Activated CD4-positive, alpha-beta T cell treated with anti-CD3 and anti-CD28 coated beads, Interleukin-2, amount 10 ng/mL, durations not matched to agents 24 days and 14 days (primary cell): ENCODE measurements at places on chromosomes 11 and 22. TPM values are rescaled to one million over a fixed set of nuclear protein-coding genes. Genes with fewer than 3 reads are reported as not detected.

- no peak for DNase-seq
- no peak overlapping the region for H3K4me3 ChIP-seq
- no peaks in the 10 kb centered on the region for H3K36me3 ChIP-seq
- H3K27me3 ChIP-seq, result no peaks in the 10 kb centered on the region
- H3K27ac ChIP-seq, result no peak overlapping the region
Observed at GRCh38 chr22:47210112-47210657, 447.7 kb downstream of the TBC1D22A start.

DNA sequence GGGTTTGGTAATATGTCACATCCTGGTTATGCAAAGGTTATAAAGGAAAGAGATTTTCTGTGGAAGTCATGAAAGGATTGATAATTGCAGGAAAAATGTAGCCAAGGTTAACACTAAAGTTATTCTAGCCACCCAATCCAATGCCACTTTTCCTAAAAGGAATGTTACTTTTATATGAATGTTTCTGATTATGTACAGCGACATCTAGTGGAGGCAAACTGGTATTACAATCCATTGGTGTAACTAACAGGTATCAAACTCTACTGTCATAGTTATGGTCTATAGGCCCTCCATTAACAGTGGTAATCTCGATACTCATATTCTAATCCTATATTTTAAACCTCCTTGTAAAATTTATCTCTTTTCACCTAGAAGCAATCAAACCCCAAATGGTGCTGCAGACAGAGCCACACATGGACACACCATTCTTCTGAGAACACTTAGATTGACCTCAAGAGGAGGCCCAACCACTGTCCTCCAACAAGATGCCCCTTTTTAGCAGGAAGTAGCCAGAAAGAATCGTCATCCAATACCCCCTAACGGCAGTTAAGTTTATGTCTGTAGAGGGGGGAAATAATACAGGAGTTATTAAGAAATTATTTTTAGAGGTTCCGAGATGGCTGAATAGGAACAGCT is 74.9 kb upstream of the RAG2 start:
- no peaks in the 10 kb centered on the region for H3K4me1 ChIP-seq
- H3K4me3 ChIP-seq, result no peak overlapping the region
- no peaks in the 10 kb centered on the region for H3K36me3 ChIP-seq
- no peak overlapping the region for H3K27ac ChIP-seq

- H3K4me3 ChIP-seq, result no peak overlapping the region
- peaks cover 59% of the 10 kb centered on the region for H3K27me3 ChIP-seq
- no peak overlapping the region for H3K27ac ChIP-seq
- peaks cover 18% of the 10 kb centered on the region for H3K4me1 ChIP-seq
Observed at GRCh38 chr22:28911777-28912669, 28.7 kb downstream of the ZNRF3 start.

DNA sequence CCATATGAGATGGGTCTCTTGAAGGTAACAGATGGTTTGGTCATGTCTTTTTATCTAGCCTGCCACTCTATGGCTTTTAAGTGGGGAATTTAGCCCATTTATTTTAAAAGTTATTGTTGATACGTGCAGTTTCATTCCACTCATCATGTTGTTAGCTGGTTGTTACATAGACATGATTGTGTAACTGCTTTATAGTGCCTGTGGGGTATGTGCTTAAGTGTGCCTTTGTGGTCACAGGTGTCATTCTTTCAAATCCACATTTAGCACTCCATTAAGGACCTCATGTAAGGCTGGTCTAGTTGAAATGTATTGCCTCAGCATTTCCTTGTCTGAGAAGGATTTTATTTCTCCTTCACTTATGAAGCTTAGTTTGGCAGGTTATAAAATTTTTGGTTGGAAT is 263.8 kb upstream of the LUZP2 start:
- no peak for DNase-seq
- H3K36me3 ChIP-seq, result no peaks in the 10 kb centered on the region
- H3K4me3 ChIP-seq, result no peak overlapping the region
- H3K4me1 ChIP-seq, result no peaks in the 10 kb centered on the region

GRCh38 chr11:86068951-86069407 is at the start of gene PICALM:
Gene PICALM, minus strand, starts transcription at chr11:86069084. Its CDS starts 304 bp downstream, at chr11:86068780.
- peaks cover 33% of the 10 kb centered on the region for H3K4me1 ChIP-seq
- DNase-seq, result peak; percentile 99
- H3K4me3 ChIP-seq, result peak within 1 kb of the TSS; percentile 100
- peak within 1 kb of the TSS; percentile 97 for H3K27ac ChIP-seq
- no peaks in the 10 kb centered on the region for H3K27me3 ChIP-seq

DNA sequence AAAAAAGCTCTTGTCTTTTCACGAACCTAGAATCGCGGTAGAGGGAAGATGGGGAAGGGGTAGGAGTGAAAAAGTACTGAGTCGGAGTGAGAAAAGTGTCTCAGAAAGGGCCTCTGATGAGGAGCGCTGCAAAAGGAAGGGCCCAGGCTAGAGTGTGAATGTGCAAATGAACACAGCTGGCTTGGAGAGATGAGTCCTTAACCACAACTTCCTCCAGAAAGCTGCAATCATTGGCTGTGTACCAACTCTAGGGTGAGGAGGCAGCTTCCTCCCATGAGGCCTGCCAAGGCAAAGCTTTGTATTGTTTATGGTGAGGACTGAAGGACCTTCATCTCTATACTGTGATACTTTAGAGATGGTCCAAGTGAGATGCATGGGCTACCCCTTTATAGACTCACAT is 566.9 kb upstream of the ANO5 start:
- H3K27ac ChIP-seq, result no peak overlapping the region
- no peak overlapping the region for H3K4me3 ChIP-seq
- H3K27me3 ChIP-seq, result no peaks in the 10 kb centered on the region
- H3K4me1 ChIP-seq, result no peaks in the 10 kb centered on the region

OR5AP2 gene
- not detected in 2 replicates for total RNA-seq
